ENCODE measurements at places on chromosomes 13 and 19.

DNA sequence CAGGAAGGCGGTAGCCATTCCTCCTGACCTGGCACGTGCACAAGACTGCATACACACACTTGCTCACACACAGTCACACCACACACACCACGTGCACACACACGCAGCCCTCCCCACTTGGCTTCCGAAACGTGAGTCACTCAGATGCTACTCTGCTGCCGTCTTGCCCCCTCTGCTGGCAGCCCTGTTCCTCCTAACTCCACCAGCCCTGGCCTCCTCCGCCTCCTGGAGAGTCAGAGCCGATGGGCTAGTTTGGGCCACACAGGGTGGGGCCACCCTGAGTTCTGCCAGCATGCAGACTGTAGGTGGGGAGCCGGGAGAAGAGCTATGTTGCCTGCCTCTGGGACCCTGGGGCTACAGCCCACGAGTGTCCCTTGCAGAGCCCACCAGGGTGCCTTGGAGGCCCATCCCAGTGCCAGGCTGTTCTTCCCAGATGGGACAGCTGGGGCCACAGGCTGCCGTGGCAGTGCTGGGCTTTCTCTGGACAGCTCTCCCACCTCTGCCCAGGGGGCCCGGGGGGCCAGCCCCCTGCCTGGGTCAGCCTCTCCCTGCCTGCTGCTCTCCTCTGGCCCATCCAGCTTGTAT is 12.1 kb downstream of the PIN1 start:
- peak; percentile 91 for DNase-seq

- DNase-seq = peak; percentile 5
Measured at GRCh38 chr13:72875233-72875632, 93.3 kb downstream of the PIBF1 start.

DNA sequence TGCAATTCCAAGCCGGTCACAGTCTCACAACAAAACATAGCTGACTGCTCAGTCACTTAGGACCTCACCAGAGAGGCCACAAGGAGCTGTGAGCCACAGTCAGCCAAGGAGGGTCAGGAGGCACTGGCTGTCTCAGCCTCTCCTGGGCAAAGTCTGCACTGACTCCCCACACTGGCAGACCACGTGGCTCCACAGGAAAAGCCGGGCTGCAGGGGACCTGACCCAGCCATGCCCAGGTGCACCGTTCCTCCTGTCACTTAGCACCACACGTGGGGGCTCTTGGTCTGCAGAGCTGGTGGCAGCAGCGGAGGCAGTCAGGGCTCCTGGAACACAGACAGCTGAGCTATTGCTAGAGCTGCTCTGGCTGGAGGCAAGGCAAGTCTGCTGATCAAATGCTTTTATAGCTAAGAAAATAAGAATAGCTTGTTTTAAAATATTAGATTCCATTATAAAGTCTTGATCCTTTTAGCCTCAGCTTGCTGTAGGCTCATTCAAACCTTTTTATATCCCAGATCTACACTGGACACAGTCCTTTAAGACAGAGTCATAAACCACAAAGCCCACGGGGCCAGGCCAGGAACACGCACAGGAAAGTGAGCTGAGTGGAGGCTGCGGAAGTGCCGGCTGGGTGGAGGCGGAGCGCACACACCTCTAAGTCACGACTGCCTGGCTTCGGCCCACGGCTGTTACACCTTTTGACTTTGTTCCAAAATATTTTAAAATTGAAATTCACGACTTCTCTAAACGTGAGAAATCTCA is 744.1 kb downstream of the UQCRFS1 start:
- DNase-seq = peak; percentile 75

- DNase-seq = no peak
Measured at GRCh38 chr19:6392221-6393073, 517 bp downstream of the GTF2F1 start.

DNA sequence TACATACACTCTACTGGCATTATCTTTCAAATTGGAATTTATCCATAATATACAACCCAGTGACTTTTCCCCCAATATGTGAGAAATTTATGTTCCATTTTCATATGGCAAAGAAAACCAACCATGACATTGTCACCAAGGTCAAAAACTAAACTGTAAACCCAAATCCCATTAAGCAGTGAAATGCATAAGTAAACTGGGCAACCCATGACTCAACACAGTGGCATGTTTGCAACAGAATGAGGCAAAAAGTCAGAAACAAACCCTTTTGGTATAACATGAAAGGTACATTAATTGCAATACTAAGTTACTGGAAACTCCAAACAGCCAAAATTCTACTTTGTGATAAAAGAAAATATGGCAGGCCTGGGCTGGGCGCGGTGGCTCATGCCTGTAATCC is 4.9 kb downstream of the ZNF878 start:
- DNase-seq = no peak

DNA sequence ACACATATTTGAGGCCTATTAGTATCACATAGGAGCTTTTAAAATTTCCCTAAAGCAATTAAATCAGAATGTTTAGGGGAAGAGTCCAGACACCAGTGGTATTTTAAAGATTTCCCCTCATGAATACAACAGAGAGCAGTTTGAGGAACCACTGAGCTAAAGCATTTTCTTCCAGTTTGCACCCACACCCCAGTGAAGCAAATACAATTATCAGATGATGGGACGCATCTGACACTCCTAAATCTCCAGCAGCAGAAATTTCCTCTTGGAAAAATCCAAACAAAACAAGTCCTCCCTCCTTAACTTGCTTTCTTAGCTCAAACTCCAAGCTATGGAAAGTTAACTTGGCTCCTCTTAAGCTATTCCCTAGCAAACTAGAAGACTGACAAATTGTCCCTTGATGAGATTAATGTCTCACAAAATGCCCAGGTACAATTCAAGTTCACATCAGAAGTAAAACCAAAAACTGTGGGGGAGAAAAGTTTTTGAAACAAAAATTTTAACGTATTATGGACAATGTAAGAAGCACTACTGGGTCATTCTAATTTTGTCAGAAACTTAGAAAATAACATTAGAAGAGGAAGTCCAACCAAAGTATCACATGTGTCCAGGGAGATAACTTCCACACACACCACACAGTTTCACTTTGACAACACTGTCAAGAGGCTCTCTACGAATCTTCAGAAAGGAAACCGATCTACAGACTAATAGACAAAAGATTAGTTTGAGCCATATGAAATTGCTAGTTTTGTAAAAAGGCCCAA is 74.1 kb downstream of the ABCC4 start:
- no peak for DNase-seq

- no peak for DNase-seq
Measured at GRCh38 chr13:113077566-113077952, 28.0 kb upstream of the F7 start.

DNA sequence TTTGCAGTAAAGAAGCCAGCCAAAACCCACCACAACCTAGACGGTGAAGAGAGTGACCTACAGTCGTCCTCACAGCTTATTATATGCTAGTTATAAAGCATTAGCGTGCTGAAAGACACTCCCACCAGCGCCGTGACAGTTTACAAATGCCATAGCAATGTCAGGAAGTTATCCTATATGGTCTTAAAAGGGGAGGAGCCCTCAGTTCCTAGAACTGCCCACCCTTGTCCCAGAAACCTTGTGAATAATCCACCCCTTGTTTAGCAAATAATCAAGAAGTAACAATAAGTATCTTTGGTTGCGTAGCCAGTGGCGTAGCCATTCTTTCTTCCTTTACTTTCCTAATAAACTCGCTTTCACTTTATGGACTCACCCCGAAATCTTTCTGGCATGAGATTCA is 227.9 kb upstream of the ARGLU1 start:
- no peak for DNase-seq

DNA sequence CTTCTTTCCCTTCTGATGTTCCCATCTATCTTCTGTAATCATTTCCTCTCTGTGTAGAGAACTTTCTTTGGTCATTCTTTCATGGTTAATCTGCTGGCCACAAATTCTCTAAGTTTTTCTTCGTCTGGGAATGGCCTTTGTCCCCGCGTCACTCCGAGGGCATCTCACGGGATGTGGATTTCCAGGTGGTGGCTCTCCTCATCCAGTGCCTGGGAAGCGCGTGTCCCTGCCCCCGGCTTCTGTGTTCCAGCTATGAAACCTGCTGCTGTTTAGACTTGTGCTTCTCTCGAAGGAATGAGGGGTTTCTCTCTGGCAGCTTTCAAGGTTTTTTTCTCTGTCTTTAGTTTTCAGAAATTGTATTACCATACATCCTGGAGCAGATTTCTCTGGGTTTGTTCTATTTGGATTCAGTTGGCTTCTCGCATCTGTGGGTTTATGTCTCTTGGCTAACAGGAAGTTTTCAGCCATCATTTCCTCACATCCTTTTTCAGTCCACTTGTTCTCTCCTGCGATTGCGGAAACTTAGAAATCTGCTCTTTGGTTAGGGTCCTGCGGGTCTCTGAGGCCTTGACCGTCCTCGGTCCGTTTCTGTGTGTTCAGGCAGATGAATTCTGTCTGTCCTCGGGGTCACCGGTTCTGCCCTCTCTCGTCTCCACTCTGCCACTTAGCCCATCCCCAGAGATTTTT is 36.9 kb upstream of the DCUN1D2 start:
- no peak for DNase-seq

DNA sequence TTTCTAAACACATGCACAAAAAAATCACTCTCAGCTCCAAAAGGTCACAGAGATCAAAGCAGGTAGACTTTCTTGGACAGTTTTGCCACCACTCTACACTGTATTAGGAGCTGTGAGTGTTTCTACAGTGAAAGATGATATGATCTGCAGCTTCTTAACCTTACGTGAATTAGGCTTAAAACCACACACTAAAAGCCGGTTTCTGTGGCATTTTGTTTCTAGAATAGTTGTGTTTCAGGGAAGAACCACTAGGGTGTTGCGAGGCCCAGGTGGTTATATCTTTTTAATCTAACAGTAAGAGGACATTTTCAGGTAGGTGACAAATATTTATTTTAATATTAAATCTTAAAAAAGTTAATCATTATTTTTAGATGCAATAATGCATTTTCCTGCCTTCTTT is 216.4 kb downstream of the KLF5 start:
- no peak for DNase-seq

DNA sequence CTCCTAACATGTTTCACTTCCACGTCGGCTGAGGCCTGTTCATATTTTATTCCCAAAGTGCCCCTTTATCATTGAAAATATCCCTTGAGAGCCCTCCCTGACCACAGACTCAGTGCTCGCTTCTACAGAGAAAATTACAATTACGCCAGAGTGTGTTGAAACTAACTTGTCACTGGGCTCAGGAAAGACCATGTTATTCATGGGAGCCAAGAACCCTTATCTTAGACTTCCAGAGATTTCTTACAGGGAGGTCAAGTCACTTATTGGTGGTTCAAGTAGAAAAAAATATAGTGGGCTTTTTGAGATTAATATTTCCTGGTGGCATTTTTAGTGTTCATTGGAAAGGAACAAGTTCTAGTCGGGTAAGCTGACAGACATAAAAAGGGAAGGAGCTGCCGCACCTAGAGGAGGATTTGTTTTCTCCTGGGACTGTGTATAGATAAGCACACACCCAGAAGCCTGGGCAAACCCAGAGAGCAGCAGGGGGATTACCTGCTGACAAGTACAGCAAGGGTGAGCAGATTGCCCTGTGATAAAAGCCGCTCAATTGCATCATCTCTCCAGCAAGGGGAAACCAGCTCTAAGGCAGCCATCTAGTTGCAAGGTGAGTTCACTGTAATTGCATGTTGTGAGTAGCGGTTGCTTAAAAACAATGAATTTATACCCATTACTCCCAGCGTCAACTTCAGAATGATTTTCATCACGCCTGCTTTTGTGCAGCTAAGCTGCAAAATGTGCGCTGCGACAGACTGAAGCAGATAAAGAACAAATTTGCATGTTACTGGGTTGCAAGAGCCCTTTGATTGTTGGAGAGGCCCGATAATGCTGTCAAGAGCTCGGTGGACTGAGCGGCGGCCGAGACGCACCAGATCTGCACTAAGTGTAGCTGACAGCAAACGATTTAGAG is 46.2 kb downstream of the DCT start:
- no peak for DNase-seq

DNA sequence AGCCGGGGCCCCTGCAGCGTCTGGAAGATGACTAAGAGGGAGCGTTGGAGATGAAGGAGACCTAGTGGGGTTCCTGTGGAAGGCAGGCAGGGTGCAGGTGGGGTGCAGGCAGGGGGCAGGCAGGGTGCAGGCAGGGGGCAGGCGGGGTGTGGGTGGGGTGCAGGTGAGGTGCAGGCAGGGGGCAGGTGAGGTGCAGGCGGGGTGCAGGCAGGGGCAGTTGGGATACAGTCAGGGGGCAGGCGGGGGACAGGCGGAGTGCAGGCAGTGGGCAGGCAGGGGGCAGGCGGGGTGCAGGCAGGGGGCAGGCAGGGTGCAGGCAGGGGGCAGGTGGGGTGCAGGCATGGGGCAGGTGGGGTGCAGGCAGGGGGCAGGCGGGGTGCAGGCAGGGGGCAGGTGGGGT is 142.8 kb downstream of the SOX1 start:
- no peak for DNase-seq

- no peak for DNase-seq
Measured at GRCh38 chr19:14563989-14564651, 7.7 kb downstream of the NDUFB7 start.

- peak; percentile 35 for DNase-seq
Measured at GRCh38 chr13:35855531-35856019, 275.6 kb downstream of the DCLK1 start.

DNA sequence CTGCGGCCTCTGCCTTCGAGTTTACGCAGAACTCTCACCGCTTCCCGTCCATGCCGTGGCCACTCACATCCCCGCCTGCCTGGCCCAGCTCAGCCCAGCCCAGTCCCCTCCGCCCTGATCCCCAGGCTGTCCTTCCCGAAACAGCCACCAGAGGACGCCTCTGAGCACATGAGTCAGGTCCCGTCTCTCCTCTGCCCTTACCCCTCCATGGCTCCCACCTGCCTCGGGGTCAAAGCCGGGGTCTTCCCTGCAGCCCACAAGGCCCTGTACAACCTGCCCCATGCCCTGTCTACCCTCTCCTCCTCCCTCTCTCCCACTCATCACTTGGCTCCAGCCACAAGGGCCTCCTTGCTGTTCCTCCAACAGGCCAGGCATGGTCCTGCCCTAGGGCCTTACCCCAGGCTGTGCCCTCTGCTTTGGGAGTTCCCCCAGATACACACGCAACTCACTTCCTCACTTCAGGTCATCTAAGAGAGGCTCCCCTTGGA is 8.1 kb upstream of the SEMA6B start:
- peak; percentile 36 for DNase-seq

GRCh38 chr13:72284791-72285190 is 417.8 kb upstream of the DACH1 start:
- DNase-seq = peak; percentile 16

GRCh38 chr19:1445185-1445931 is 4.6 kb upstream of the APC2 start:
- DNase-seq = peak; percentile 38

- no peak for DNase-seq
Measured at GRCh38 chr13:80048030-80048429, 292.9 kb downstream of the SPRY2 start.

DNA sequence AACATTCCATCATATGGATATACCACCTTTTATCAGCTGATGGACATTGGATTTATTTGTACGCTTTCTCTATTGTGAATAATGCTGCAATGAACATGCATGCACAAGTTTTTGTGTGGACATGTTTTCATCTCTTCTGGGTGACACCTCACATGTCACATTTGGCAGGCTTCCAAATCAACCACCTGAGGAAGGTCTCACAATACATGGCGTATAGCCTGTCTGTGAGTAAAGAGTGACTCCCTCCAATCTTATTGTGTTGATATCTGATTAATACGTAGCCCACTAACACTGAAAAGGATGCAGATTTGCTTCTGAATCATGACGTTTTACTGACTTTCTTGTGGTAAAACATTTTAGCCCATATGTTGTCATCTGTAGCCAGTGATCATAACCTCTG is 61.1 kb downstream of the SLC15A1 start:
- no peak for DNase-seq
